Hepatocyte (in vitro differentiated cells): ENCODE measurements at places on chromosomes 1 and 21.

- DNase-seq = no peak
Observed at GRCh38 chr1:1960480-1961196, 41.6 kb upstream of the TMEM52 start.

DNA sequence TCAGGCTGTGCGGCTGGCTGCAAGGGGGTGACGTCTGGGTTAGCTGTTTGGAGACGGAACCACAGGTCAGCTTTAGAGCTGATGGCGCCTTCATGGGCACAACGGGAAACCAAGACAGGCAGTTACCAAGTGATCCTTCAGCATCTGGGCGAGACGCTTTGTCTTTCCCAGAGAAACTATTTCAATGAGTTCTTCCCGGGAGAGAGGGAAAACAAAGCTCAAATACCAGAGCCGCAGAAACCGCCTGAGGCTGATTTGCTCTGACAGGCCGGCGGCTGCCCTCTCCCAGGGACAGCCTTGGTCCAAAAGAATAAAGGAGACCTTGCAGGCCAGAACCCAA lies 76.5 kb downstream of the CD58 start:
- DNase-seq = no peak

DNA sequence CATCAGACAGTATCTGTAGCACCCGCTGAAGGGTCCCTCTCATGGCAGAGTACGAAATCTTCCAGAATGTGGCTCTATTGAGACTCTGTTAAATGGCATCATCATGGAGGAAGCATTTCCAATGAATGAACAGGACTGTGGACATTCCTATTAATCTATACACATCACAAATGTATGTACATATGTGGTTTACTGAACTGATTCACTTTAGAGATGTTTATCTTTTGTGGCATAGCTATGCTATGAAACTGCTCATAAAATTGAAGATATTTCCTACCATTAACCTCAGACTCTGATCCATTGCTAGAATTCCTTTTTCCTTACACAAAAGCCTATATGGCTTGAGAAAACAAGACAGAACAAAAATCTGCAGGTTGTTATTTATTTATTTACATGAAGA lies 259.6 kb upstream of the RRP15 start:
- DNase-seq = no peak

GRCh38 chr1:234614081-234614489 lies 4.1 kb upstream of the IRF2BP2 start:
- no peak for DNase-seq

DNA sequence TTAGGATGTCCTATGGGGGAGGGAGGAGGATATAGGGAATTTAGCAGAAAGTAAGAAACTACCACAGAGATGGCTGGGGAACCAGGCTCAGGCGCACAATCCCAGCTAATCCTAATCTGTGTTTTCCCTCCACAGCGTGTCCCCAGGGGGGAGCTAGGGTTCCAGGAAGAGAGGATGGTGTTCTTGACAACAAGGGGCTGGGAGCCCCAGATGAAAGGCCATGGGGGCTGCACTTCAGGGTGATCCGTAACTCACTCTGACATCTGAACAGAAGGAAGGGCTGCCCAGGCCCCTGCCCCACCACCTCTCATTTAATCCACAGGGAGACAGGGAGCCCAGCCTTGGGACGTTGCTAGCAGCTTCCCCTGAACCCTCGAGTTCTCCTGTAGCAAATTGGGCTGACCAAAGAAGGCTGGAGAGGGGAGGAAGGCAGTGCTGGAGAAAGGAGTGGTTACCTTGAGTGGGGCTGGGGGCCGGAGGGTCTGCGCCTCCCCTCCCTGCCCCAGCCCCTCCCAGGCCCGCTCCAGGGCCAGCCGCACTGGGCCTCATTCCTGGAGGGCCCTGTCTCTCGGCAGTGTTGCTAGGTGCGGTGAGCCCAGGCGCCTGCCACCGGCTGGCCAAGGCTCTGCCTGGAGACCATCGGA lies 131.7 kb downstream of the TMEM53 start:
- no peak for DNase-seq

GRCh38 chr1:230701895-230702768 lies 11.8 kb downstream of the AGT start:
- peak; percentile 29 for DNase-seq

GRCh38 chr1:240190881-240191401 lies 99.3 kb downstream of the FMN2 start:
- peak; percentile 84 for DNase-seq

- DNase-seq = no peak
Observed at GRCh38 chr21:36569511-36569910, 89.6 kb upstream of the CLDN14 start.
